ENCODE measurements at places on chromosomes 11 and 22. TPM values are rescaled to one million over a fixed set of nuclear protein-coding genes. Genes with fewer than 3 reads are reported as not detected.

YAP1 gene
- 3.6 TPM for polyA plus RNA-seq

PRRG4 gene
- polyA plus RNA-seq = 0.07 TPM

TSSK2 gene
- not detected for polyA plus RNA-seq

HIC2 gene
- polyA plus RNA-seq = 0.39 TPM

ALX4 gene
- polyA plus RNA-seq = not detected

SLC6A5 gene
- polyA plus RNA-seq = 0.60 TPM

OR4S1 gene
- not detected for polyA plus RNA-seq

RAB38 gene
- polyA plus RNA-seq = not detected

PSMD13 gene
- polyA plus RNA-seq = 84.5 TPM

DDX25 gene
- polyA plus RNA-seq = 58.7 TPM

CTSW gene
- not detected for polyA plus RNA-seq

TSPAN18 gene
- polyA plus RNA-seq = 0.14 TPM

C11orf65 gene
- polyA plus RNA-seq = 2.8 TPM

FAM227A gene
- 0.93 TPM for polyA plus RNA-seq

CNTN5 gene
- 5.8 TPM for polyA plus RNA-seq

NAP1L4 gene
- polyA plus RNA-seq = 180 TPM

KREMEN1 gene
- polyA plus RNA-seq = 0.73 TPM

LIF gene
- not detected for polyA plus RNA-seq

DEPDC7 gene
- polyA plus RNA-seq = not detected

ZC3H12C gene
- 2.7 TPM for polyA plus RNA-seq

SLC16A8 gene
- polyA plus RNA-seq = not detected
